ENCODE measurements at places on chromosomes 6 and 20.
A peak's percentile ranks its signal among the peaks of the same experiment; 100 is the strongest.

- no peak for DNase-seq
Observed at GRCh38 chr6:139686308-139686707, 311.9 kb upstream of the CITED2 start.

- no peak for DNase-seq
Observed at GRCh38 chr6:127869183-127869582, 31.7 kb downstream of the THEMIS start.

GRCh38 chr20:44772636-44773035 lies 27.0 kb downstream of the KCNK15 start:
- no peak for DNase-seq

DNA sequence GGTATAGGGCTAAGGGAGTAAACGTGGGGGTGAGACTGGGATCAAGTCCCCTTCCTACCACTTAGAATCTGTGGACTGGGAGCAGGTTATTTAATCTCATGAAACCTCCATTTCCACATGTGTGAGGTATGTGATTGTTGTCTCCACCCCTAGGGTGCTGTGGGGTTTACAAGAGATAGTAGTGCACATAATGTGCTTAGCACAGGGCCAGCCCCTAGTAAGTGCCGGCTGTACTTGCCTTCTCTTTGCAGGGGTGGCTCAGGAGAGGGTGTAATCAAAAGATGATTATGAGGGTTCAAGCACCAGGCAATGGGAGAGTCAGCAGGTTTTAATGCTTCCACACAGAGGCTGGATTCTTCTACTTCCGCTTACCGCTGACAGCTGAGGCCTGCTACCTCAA lies 6.9 kb downstream of the NT5E start:
- DNase-seq, result no peak

DNA sequence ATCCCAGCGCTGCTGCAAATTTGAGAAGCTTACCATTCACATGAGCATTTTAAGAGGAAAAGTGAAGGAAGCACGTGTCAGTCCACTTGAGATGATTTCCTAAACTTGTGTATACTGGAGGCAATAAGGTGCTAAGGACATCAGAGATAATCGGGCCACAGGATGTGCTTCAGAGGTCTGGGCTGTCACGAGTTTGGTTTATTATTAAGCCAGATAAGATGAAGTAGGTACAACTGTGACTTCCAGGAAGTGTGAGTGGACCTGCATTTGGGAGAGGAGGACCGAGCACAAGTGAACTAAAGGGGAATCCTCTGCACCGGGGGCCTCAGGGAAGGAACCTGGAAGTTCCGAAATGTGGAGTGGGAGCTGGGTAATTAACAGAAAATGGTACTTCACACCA lies 1.4 kb downstream of the SAMD5 start:
- no peak for DNase-seq

DNA sequence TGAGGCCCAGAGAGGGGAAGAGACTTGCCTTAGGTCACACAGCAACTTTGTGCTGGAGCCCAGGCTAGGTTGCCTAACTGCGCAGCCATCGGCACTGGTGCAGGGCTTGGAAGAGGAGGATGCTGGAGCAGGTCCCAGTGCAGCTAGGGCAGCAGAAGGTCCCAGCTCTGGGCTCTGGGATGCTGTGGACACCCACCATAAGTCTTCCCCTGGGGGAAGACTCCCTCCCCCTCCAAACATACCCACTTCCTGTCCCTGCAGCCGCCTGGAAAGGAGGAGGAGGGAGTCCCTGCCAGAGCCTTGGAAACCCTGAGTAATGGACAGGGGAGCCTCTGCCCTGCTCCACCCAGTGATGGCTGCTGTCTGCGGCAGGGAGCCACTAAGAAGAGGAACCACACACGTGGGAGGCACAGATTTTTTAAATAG lies 93.6 kb downstream of the NCR2 start:
- DNase-seq, result peak; percentile 66

- no peak for DNase-seq
Observed at GRCh38 chr6:23441808-23442461, 684.1 kb upstream of the NRSN1 start.

- DNase-seq, result peak; percentile 78
Observed at GRCh38 chr6:116695401-116695800, 14.4 kb downstream of the KPNA5 start.

- no peak for DNase-seq
Observed at GRCh38 chr6:2630891-2631571, 119.7 kb downstream of the MYLK4 start.

DNA sequence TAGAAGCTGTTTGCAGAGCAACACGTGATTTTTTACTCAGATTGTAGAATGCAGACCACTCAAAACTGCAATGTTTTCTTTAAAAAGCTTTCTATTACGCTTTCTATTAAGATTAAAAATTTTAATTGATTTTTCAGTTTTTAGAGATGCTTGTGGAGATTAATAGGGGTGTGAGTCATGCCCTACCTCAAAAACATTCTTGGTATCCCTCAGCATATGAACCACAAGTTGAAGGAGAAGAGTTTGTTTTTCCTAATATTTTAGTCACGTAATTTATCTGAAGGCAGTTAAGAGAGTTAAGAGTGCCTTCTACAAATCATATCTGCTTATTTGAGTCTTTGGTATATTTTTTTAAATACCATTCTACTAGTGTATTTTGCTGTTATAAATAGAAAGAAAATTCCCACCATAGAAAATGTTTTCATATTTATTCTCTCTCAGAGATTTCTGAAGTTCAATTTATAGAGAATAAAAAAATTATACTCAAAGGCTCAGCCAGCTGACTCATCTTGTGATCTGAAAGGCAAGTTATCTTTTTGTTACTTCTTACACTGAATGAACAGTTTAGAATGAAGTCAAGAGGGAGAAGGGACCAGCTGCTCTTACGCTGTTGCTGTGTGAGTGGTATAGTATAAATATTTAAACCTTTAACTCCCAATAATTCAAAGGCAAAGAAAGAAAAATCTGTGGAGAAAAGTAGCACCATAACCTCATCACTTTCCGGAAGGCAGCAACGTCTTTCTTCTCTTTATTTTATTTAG lies 7.6 kb downstream of the RIPOR2 start:
- DNase-seq, result no peak

DNA sequence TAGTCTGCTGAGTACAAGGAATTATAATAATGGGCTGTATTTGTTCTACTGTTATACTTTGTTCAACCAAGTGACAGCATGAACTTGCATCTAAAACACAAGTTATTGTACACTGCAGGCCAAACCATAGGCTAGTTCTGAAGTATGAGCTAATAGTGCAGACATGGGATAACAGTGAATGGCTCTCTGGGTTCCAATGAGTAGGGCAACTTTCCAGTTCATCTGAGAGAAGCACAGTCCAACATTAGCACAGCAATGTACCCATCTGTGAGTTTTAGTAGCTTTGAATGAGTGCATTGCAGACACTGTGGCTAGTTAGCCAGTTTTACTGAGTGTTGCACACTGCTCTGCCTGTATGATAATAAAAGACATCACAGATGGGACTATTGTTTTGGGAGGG lies 56.5 kb upstream of the FUT9 start:
- DNase-seq, result no peak

DNA sequence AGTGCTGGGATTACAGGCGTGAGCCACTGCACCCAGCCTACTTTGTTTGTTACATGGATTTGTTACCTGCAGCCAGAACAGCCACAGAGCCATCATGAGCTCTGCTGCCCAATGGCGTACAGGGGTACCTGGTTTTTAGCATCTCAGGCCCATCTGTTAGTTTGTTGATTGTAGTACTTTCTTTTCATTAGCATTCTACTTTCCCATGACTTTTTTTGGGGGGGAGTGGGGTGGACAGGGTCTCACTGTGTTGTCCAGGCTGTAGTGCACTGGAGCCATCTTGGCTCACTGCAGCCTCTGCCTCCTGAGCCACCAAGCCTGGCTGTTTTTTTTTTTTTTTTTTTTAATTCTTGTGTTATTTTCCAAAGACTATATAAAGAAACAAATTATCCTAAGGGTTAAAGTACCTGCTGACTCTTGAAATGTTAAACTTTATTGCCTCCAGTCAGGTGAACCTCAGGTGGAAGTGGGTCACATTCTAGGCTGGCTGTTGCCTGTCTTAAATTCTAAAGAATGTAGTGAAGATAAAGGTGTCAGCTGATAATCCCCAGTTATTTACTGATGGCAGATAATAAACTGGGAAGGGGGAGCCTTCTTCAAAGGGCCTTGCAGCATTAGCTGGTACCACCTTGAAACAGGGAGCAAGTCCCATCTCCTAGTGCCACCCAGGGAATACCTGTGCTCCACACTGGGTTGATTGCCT lies 15.2 kb downstream of the NEU1 start:
- DNase-seq, result no peak

DNA sequence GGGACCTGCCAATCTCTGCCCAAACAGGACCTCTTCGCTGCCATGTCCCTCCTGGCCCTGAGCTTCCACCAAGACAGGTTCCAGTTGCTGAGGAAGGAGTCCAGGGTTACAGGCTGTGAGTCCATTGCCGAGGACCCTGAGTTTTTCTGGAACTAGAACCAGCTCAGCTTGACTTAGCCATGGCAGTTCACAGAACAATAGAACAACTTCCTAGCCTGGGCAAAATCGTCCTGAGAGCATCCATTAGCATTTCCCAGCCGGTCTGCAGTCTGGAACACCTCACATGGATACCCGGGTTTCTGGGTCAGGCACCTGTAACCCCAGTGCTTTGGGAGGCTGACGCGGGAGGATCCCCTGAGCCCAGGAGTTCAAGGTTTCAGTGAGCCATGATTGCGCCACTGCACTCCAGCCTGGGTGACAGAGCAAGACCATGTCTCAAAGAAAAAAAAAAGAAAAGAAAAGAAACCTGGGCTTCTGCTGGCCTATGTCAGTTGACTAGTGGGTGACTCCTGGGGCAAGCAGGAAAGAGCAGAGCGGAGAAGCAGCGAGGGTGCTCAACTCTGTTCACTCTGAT lies 90.3 kb downstream of the TCP11 start:
- DNase-seq, result no peak

GRCh38 chr6:122323361-122323760 lies 76.1 kb upstream of the HSF2 start:
- DNase-seq, result no peak

DNA sequence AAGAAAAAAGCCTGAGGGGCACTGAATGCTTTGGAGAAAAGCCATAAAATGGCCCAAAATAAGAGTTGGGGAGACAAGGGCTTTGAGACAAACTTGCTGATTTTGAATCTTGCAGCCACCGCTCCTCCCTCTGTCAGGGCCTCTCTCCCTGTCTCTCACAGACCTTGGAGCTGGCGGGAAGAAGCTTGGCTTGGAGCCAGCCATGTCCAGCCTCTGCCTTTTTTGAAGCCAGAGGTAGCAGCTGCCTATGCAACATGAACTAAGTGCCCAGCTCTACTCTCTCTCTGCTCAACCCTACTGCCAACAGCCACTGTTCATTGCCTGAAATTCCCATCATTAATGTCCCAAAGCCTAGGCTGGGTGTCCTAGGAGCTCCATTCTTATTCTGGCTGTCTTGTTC lies 63.7 kb upstream of the CTNNBL1 start:
- DNase-seq, result no peak

DNA sequence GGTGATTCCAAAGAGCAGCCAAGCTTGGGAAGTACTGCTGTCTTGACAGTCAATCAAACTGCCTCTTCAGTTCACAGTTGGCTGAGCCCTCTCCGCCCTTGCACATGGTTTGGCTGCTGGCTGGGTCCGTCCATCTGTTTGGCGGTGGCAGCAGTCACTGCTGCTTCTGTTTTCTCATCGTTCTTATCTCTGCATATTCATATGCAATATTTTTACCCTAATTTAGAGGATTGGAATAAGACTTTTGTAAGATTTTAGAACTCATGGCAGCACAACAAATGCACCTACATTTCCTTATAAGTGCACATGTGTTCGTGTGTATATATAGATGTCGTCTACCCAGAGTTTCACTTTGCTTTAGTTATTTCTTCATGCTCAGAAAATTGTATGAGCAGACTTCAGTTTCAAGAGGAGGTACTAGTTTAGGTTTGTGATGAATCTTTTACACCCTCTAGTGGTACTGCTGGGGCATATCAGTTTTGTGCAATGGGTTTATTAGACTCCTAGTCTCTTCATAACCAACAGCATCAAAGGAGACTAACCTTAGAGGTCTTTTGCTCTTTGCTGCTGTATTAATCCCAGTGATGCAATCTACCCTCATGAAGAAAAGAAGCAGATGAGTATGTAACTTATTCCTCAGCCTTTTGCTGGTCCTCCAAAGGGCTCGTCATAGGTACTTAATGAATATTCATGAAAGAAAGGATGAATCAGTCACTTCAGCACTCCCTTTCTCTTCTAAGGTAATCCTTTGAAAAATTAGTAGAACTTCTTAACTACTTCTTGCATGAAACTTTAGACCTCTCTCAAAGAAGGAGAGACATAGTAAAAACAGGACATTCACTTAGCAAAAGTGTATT lies 44.3 kb downstream of the KHDC1L start:
- peak; percentile 65 for DNase-seq

- DNase-seq, result no peak
Observed at GRCh38 chr20:47684306-47685080, 100.8 kb downstream of the SULF2 start.

DNA sequence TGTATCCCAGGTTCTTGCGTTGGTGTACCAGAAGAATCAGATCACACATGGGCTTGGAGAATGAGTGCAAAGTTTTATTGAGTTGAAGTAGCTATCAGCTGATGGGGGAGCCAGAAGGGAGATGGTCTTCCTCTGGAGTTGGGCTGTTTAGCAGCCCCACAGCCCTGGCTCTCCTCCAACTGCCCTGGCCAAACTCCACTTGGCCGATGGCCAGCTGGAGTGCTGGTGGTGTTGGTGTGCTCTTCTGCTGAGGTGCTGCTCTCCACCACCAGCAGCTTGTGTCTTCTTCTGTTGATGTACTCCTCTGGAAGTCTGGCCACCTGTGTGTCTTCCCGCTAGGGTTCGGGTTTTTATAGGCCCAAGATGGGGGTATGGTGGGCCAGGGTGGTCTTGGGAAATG lies 172.8 kb downstream of the TINAG start:
- DNase-seq, result no peak

- no peak for DNase-seq
Observed at GRCh38 chr6:52325695-52326471, 36.1 kb upstream of the PAQR8 start.

DNA sequence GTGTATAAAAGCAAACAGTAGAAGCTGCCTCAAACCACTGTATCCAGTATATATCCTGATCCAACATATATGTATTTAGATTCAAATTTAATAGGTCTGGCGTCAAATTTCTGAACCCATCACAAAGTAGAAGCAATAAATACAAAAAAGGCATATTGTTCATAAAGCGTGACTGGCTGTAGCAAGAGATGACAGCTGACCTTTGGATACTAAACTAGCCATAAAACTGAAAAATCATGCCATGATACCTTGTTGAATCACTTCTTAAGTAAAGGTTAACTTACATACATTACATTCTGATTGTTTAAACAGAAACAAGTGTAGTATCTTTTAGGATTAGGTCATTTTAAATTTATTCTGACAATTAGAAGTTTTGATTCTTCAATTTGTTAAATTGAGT lies 372.0 kb upstream of the FLRT3 start:
- no peak for DNase-seq

GRCh38 chr6:44102527-44102926 lies 24.7 kb downstream of the MRPL14 start:
- no peak for DNase-seq
